ENCODE measurements at places on chromosomes 5 and 9. TPM values are rescaled to one million over a fixed set of nuclear protein-coding genes. Genes with fewer than 3 reads are reported as not detected.
A peak's percentile ranks its signal among the peaks of the same experiment; 100 is the strongest.

DNA sequence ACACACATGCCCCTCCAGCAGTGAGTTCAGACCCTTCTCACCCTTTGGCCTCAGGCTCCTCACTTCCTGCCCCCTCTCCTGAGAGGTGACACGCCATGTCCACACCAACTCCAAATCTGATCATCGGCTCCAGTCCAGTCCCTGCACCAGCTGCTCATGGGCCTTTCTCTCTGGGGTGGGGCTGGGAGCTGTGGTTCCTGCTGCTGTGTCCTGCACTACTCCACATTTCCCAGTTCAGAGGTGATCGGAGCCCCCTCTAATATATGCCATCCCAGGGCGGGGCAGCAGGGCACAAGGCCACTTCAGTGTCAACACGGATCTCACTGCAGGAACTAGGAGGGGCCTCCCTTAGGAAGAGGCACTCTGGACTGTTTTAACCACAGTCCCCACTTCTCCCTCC, 91.5 kb downstream of the ADAMTS2 start:
- no peak overlapping the region for H3K4me3 ChIP-seq
- no peaks in the 10 kb centered on the region for H3K4me1 ChIP-seq
- no peaks in the 10 kb centered on the region for H3K27me3 ChIP-seq
- H3K27ac ChIP-seq: no peak overlapping the region
- DNase-seq: peak; percentile 22

DNA sequence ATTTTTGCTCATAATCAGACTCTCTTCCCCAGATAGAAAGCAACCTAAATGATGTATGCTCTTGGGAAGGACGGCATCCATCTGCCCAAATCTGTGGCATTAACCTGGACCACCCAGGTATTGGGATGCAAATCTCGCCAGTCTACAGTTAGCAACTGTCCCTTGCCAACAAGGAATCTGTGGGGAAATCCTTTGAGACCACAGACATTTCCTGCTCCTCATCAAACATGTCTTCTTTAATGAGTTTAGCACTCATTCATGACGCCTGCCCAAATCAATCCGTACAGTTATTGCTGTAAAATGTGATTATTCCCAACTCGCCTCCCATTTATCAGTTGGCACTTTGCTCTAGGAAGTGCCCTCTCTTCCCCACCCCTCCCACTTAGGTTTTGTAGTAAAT, 7.8 kb downstream of the ROR2 start:
- no peak overlapping the region for H3K27ac ChIP-seq
- DNase-seq: no peak
- H3K4me3 ChIP-seq: peak overlapping the region; percentile 97
- peaks cover 21% of the 10 kb centered on the region for H3K4me1 ChIP-seq

DDX4 gene
- not detected for total RNA-seq

DNA sequence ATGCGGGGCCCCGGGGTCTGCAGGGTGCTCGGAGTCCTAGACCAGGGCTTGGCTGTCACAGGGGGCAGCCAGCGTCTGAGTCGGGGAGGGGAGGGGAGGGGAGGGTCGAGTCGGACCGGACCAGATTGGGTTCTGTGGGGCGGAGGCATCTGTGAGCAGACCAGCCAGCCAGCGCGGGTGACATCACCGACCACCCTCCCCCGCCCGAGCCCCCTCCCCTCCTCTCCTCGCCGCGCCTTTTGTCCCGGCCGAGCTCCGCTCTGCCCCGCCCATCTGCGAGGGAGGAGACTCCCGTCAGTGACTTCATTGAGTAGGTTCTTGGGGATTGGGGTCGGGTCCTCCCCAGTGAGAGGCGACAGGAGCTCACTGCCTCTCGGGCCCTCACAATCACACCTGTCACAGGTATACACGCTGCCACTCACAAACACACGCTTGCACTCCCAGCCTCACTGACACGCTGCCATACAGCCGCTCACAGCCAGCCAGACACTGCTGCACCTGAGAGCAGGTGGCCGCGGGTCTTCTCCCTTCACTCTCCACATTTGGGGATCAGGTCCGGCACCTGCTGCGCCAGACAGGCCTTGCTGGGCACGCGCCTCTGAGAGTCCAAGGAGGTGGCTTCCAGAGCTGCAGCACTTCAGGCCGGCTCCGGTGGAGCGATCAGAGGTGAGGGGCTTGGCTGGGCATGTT, 546 bp downstream of the DNAJB5 start:
- H3K27me3 ChIP-seq: no peaks in the 10 kb centered on the region
- H3K4me1 ChIP-seq: peaks cover 22% of the 10 kb centered on the region
- peak; percentile 94 for DNase-seq
- peak overlapping the region; percentile 88 for H3K4me3 ChIP-seq

- no peak for DNase-seq
- no peaks in the 10 kb centered on the region for H3K36me3 ChIP-seq
- H3K27ac ChIP-seq: no peak overlapping the region
- H3K4me1 ChIP-seq: peaks cover 3% of the 10 kb centered on the region
Measured at GRCh38 chr5:108024986-108025385, 354.2 kb upstream of the EFNA5 start.

Data from endodermal cell (in vitro differentiated cells).